Amygdala (tissue), 56 donors: ENCODE measurements at places on chromosomes 3 and 15.

DNA sequence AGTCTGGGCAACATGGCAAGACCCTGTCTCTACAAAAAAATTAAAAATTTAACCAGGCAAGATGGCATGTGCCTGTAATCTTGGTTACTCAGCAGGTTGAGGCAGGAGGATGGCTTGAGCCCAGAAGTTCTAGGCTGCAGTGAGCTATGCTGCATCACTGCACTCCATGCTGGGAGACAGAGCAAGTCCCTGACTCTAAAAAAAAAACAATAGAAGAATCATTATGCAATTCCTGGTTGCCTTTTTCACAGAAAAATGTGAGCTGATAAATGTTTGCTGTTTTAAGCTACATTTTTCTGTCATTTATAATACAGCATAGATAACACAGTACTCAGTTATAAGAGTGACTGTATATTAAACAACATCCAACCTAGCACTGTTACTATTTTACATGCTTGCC is 148.8 kb downstream of the SCAPER start:
- no peak for DNase-seq

DNA sequence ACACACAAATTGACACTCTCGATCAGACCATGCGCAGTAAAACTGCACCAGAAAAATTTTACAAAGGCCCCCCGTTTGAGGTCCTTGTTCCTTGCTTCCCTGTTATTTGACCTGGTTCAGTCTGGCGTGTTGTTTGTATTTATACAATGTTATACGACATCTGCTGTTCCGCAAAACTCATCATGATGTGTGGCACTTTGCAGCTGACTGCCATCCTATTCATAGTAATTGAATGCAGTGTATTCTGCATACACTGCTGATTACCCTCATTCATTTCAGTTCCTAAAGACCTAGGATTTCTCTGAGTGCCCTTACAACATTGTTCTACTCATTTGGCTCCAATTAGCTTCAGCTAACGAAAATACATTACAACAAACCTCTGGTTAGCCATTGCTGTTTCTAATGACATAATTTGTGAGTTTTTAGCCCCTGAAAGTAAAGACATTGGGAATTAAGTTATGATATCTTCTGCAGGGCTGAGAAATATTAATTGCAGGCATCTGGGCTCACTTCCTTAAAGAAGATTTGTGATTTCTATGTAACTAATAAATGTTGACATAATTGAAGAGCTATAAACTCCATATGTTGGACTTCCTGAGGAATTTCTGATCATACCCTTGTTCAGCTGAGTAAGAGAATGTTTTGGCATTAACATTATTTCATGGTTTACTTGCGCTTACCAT is 75.7 kb downstream of the C3orf38 start:
- no peak for DNase-seq

GRCh38 chr3:56135941-56136340 is 332.3 kb downstream of the ERC2 start:
- DNase-seq: no peak

DNA sequence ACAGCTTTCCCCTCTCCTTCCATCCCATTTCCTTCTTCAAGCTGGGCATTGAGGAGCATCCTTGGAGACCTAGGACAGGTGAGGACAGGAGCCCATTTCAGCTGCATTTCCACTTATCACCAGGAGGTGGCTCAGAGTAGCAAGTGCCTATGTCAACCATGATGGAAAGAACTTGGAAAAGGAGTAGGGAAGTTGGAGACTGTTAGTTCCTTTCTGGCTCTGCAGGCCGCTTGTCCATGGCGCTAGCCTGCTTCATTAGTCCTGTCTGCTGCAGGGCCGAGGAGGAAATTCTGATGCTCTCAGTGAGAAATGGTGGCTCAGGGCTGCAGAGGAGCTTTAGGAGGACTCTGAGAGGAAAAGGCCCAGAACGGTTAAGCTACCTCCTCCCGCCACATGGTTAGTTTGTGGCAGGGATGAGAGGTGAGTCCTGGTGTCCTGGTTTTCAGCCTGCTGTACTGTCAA is 7.0 kb upstream of the CD276 start:
- DNase-seq: no peak

DNA sequence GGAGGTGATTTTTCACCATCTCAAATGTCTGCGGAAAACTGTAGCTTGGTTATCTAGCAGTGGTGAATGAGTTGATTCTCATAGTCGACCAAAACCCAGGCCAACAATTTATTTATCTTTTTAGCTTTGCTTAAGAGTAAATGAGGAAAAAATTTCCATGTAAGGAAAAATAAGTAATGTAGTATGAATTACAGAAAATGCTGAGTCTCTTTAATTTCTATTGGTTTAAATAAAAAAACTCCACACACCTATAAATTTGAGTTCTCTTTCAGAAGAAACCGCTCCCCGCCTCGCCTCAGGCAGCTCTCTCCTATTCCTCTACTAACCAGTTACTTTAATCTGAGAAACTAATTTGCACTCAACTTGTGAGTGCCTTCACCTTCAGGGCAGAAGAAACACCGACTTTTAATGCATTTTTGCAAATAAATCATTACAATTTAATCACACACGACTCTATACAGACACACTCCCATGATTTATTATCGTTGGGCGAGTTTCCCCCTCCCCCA is 540 bp upstream of the RSRC1 start:
- DNase-seq: no peak

GRCh38 chr3:42823351-42823750 is 14.1 kb downstream of the ACKR2 start:
- DNase-seq: no peak

- no peak for DNase-seq
These were observed 266.2 kb upstream of the ROPN1 start for GRCh38 chr3:124258057-124258500.

- DNase-seq: no peak
These were observed 98.9 kb upstream of the CHL1 start for GRCh38 chr3:97417-98258.

GRCh38 chr15:69577397-69577796 is 124.8 kb downstream of the RPLP1 start:
- DNase-seq: no peak

DNA sequence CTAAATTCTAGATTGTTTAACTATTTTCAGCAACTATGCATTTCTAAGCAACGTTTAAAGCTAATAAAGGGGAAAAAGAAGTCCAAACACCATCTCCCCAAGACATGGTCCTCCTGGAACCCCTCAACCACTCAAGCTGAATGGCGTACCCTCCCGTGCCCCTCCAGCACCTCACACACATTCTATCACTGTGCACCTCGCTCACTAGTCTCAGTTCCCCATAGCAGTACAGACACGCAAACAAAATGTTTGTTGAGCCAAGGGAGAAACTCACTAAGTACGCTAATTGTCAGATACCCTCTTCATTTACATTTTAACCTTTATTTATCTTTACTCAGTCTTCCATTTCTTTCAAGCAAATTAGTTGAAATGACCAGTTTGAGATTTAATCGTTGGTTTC is 48.8 kb downstream of the ACAP2 start:
- no peak for DNase-seq

DNA sequence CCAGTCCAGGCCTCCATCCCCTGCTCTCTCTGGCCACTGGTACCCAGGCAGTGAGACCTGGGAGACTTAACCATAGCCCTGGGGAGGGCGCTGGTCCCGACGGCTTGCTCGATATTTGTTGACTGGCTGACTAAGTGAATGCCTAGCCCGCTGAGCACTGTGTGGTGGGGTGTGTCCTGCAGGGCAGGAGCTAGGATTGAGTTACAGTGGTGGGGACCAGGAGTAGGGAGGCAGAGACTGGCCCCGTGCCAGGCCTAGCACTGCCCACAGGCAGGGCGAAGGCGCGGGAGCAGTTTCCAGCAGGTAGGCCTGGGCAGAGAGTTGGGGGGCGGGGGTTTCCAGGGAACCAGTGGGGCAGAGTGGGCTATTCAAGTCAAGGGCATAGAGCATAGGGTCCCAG is at the start of gene VILL:
VILL (plus strand) TSS at position 260 of the 400 bp plus-strand sequence. CDS start 2,887 bp downstream, outside the sequence.
- no peak for DNase-seq

- DNase-seq: no peak
These were observed 49.4 kb downstream of the DPH6 start for GRCh38 chr15:35496585-35496984.

GRCh38 chr3:42161050-42161935 is 70.1 kb downstream of the TRAK1 start:
- no peak for DNase-seq

DNA sequence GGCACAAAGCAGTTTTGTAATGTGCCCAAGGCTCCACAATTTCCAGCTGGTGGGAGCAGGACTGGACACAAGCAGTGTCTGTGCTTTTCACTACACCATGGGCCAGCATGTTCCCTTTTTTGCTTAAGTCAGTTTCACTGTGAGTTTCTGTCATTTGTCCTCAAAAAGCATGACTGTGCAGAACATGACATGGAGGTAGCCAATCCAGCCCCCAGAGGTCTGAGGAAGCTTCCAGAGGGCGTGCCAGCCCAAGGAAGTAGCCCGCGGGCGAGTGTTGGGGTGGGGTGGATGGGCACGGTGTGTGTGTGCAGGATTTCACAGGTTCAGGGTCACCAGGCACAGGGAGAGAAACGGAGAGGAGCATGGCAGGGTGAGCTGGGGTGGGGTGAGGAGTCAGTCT is 8.0 kb upstream of the EEFSEC start:
- no peak for DNase-seq

DNA sequence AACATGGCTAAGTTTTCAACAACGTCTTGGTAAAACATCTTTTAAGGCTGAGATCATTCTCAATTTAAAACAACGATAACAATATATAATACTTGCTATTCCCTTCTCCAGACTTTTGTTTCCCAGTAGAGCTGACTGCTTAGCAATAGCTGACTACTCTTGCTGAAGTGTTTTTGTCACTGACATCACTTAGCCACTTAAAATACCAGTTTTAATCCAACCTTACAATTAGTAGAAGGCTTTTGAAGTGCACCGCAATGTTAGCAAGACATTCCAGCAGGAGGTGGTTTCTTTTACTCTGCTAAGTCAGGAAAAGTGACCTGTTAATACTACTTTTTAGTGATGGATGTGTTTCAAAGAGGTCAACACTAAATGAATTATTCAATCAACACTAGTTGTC is 28.7 kb upstream of the GBE1 start:
- no peak for DNase-seq

DNA sequence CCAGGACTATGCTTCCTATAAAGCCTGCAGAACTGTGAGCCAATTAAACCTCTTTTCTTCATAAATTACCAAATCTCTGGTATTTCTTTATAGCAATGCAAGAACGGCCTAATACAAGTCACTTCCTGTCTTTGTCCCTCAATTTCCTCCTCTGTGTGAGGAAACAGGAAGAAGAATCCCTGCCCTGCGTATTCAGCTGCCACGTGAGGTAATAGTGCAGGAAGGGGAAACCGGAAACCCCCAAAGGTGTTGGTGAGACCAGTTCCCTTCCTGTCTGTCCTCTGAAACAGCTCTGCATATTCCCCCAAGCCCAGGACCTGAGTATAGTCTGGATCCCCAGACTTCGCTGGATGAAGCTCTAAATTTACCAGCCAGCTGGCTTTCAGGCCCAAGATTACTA is 18.1 kb upstream of the PTPN23 start:
- no peak for DNase-seq

- no peak for DNase-seq
These were observed 7.3 kb downstream of the NGLY1 start for GRCh38 chr3:25775936-25776335.

DNA sequence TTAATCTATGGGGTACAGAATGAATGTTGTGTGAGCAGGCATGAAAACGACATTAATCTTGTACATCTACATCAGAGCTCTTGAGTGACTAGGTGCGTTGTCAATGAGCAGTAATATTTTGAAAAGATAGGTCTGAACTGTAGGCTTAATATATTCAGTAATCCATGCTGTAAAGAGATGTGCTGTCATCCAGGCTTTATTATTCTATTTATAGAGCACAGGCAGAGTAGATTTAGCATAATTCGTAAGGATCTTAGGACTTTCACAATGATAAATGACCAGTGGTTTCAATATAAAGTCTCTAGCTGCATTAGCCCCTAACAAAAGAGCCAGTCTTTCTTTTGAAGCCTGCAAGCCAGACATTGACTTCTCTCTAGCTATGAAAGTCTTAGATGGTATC is 43.0 kb downstream of the NLGN1 start:
- DNase-seq: no peak

DNA sequence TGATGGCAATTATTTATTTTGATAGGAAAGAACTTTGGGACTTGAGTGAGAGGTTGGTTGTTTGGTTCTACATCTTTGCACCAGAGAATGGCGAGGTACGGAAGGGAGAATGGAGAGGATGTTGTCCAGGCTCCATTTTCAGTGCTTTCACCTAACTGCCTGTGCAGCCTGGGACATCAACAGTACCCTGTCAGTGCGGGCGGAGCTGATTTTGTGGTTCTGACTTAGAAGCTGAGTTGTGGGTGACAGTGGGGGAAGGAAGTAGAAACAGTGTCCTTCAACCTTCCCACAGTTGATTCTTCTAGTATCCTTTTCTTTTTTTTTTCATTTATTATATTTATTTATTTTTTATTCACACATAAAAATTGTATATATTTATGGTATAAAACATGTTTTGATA is 95.3 kb downstream of the TIGIT start:
- DNase-seq: no peak

GRCh38 chr3:11807686-11808085 is 39.0 kb downstream of the TAMM41 start:
- DNase-seq: no peak

- DNase-seq: no peak
These were observed 680 bp downstream of the POC1A start for GRCh38 chr3:52153389-52154096.

DNA sequence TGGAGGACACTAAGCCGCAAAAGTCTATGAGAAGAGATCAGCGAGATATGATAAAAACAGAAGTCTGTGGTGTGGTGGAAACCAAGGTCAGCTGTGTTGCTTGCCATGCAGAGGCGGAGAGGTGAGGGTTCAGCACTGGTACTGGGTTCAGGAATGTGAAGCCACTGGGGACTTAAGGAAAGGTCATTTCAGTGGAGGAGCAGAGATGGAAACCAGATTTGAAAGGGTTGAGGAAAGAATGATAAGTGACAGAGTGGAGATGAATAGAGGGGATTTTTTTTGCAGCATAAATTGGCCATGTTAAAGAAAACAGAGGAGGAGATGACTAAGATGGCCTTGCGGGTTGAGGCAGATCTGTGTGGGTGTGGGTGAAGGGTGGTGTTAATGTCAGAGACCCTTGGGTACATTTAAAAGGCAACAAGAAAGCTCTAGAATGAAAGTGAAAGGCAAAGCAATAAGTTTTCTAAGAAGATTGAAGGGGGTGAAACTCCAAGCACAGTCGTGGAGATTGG is 265.5 kb downstream of the ADAMTSL3 start:
- DNase-seq: no peak

- no peak for DNase-seq
These were observed 46.9 kb upstream of the DIPK2A start for GRCh38 chr3:143924522-143925285.

GRCh38 chr3:152623286-152623911 is 211.5 kb upstream of the P2RY1 start:
- no peak for DNase-seq

DNA sequence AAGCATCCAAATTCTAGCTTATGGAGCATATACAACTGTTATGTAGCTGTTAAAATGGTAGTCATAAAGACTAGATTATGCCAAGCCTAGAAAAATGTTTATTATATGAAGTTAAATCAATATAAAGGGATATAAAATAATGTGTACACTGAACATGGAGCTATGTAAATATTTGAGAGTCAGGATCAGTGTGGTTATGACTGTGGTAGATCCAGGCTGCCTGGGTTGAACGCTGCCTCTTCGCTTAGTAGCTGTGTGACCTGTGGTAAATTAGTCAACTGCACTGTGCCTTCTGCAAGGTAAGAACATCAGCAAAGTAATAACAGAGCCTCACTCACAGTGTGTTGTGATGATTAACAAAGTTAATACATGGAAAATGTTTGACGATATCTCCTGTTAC is 212.2 kb downstream of the RBMS3 start:
- DNase-seq: no peak
